ENCODE measurements at places on chromosomes 1 and 21. TPM values are rescaled to one million over a fixed set of nuclear protein-coding genes. Genes with fewer than 3 reads are reported as not detected.

The TNFSF18 gene
- not detected for total RNA-seq

The COL6A2 gene
- total RNA-seq = 3.9 TPM

The SLC6A9 gene
- total RNA-seq = 4.9 TPM

The TRIM63 gene
- not detected for total RNA-seq

The AADACL3 gene
- not detected for total RNA-seq

The LMX1A gene
- not detected for total RNA-seq

The ZNF648 gene
- not detected for total RNA-seq

The TMPRSS3 gene
- total RNA-seq = 5.8 TPM

The TBX19 gene
- 3.0 TPM for total RNA-seq

The GJA4 gene
- 0.25 TPM for total RNA-seq

The FALEC gene
- not detected for total RNA-seq

The MXRA8 gene
- 0.25 TPM for total RNA-seq

The GCSAML gene
- not detected for total RNA-seq

The ZBTB8B gene
- total RNA-seq = not detected

The KCNA10 gene
- total RNA-seq = not detected

The DRAM2 gene
- total RNA-seq = 27.6 TPM

The C8A gene
- not detected for total RNA-seq

The TRIM62 gene
- total RNA-seq = 10.4 TPM

The APOBEC4 gene
- not detected for total RNA-seq

The GATAD2B gene
- total RNA-seq = 70.1 TPM

The CDC42BPA gene
- total RNA-seq = 2.5 TPM

The LCE2D gene
- not detected for total RNA-seq

The C1orf141 gene
- total RNA-seq = not detected

The KIF1B gene
- total RNA-seq = 18.3 TPM

The DCDC2B gene
- not detected for total RNA-seq

The SYPL2 gene
- total RNA-seq = not detected

The LMOD1 gene
- not detected for total RNA-seq

The GBP1 gene
- total RNA-seq = 209 TPM

The RNPEP gene
- 26.8 TPM for total RNA-seq

The SELE gene
- not detected for total RNA-seq

The ITGB2 gene
- total RNA-seq = 801 TPM

The GRHL3 gene
- total RNA-seq = 0.59 TPM

The SPRR4 gene
- total RNA-seq = not detected

The TFB2M gene
- 12.4 TPM for total RNA-seq

The OLIG1 gene
- total RNA-seq = not detected

The PRR9 gene
- not detected for total RNA-seq

The PTGFRN gene
- 15.3 TPM for total RNA-seq

The CD5L gene
- not detected for total RNA-seq

The MATN1 gene
- 0.17 TPM for total RNA-seq

The BOLA1 gene
- 17.1 TPM for total RNA-seq

The TMCO1 gene
- total RNA-seq = 116 TPM

The NBPF4 gene
- 0.51 TPM for total RNA-seq

The CELA2B gene
- total RNA-seq = not detected

The ESRRG gene
- not detected for total RNA-seq

The TCHH gene
- not detected for total RNA-seq

The S100A9 gene
- 3.9 TPM for total RNA-seq

The LYSMD1 gene
- total RNA-seq = 2.9 TPM

The NKAIN1 gene
- total RNA-seq = 0.07 TPM

The GPR89A gene
- total RNA-seq = 38.9 TPM

The CIART gene
- 1.1 TPM for total RNA-seq

The UFC1 gene
- 109 TPM for total RNA-seq

The LEFTY2 gene
- not detected for total RNA-seq

The HSF2BP gene
- total RNA-seq = 0.71 TPM

The ENO1 gene
- 2,761 TPM for total RNA-seq

The ATP6V1G3 gene
- total RNA-seq = not detected

The ZSWIM5 gene
- total RNA-seq = 0.17 TPM

Data from T-helper 1 cell treated with Interleukin-12 subunit alpha and Interleukin-12 subunit beta and Interleukin-4 antibody, amounts not matched to agents 30 ng/mL and 1 ng/mL, for 36 hours (primary cell).